ENCODE measurements at places on chromosomes 13 and 19.

GRCh38 chr13:106109391-106109791, 426.1 kb downstream of the EFNB2 start:
- no peak for DNase-seq

GRCh38 chr13:48852911-48853727, 122.6 kb upstream of the FNDC3A start:
- no peak for DNase-seq

- DNase-seq: no peak
These were observed 8.7 kb downstream of the TIMM44 start for GRCh38 chr19:7934766-7935165.

- no peak for DNase-seq
These were observed 599 bp downstream of the C19orf12 start for GRCh38 chr19:29714371-29714952.

- no peak for DNase-seq
These were observed 191.0 kb upstream of the IRS2 start for GRCh38 chr13:109977212-109977968.

- DNase-seq: no peak
These were observed 197.1 kb downstream of the ITGBL1 start for GRCh38 chr13:101649488-101650126.

DNA sequence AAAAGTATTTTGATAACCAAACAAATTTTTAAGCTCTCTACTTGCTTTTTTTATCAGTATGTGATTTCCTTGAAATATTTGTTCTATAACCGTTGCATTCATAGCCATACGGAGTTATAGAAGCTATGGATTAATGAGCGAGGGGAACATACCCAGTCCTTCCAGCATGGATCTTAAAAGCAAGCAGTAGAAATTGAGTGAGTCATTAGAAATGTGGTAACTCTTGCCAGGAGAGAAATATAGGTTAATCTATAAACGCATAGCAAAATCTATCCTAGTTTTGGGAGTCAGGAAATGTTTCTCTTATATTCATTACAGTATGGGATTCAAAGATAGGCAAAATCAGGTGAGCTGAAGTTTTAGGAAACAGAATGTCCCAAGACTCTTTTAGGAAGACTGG, 507.4 kb downstream of the DACH1 start:
- no peak for DNase-seq

GRCh38 chr13:65378943-65379519, 1851.1 kb downstream of the PCDH9 start:
- DNase-seq: no peak

DNA sequence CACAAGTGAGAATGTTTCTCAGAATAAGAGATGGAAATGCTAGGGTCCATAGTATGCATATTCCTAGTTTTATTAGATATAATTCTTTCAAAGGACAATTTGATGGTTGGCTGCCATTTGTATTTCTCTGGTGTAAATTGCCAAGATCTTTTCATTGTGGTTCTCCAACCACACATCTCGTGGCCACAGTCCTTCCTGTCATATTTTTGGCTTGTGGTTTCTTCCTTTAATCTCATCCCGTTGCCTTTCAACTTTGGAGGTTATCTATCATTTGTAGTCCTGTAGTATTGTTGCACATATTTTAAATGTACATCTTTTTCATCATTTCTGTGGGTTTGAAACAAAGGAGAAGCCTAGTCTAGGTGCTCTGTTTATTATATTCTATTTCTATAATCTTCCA, 61.2 kb downstream of the WASF3 start:
- no peak for DNase-seq

DNA sequence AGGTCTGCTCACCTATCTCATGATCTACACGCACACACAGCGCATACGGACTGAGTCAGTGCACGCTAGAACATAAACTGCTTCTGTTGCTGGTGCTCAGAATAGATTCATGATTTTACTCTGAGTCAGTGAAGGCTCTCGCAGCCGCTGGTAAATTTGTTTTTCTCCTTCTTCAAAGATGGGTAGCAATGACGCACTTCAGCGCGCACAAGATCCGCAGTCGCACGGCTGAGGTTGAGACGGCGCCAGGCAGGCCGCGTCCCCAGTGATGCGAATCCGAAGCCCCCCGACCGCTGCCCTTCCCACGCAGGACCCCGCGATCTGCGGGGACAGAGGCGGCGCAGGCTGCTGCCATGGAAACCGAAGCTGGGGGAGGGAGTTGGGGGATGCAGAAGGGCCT, 103.7 kb upstream of the USP29 start:
- DNase-seq: no peak

DNA sequence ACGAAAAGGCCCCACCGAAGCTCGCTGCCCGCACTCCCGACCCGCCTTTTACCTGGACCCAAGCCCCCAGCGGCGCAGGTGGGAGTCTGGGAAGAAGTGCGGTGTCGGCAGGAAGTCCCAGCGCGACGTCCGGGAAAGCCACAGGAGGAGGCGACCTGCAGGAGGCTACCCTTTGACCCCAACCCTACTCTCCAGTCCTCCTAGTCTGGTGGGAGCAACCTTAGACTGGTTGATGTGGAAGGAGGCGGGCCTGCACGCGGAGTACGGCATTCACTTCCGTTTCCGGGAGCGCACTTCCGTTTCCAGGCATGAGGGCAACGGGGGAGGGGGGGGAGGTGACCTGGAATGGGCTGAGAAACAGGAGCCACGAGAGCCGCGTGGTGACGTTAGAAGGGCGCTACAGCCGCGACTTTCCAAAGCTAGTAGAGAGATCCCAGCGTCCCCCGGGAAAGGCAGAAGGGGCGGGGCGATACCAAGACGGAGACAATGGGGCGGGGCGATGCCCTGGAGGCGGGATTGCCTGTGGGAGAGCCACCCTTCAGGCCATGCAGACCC, 28.5 kb downstream of the ZNF266 start:
- DNase-seq: peak; percentile 0

DNA sequence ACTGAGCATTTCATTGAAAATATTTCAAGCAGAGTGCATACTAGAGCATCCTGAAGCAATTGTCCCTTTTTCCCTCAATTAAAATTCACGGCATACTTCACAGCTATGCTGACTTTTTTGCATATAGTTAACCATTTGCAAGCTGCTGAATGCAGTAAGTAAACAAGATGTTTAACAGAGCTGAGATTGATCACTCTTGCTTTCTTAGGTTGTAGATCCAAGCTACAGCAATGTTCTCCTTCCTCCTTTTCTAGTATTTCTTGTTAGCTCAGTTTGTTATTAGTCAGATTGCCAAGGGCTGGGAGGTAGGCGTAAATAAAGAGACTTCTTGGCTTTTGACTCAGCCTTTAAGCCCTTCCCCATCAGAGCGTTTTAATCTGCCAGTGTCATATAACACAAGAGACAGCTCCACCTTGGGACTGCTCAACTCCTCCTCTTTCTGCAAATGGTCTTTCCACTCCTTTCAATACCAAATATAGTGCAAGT, at the start of gene SLITRK6:
Gene SLITRK6 (minus strand): TSS at position 323 of the 486 bp plus-strand sequence. CDS start 2,911 bp downstream, outside the sequence.
- no peak for DNase-seq

GRCh38 chr13:23105051-23105450, 75.7 kb upstream of the SGCG start:
- DNase-seq: no peak

DNA sequence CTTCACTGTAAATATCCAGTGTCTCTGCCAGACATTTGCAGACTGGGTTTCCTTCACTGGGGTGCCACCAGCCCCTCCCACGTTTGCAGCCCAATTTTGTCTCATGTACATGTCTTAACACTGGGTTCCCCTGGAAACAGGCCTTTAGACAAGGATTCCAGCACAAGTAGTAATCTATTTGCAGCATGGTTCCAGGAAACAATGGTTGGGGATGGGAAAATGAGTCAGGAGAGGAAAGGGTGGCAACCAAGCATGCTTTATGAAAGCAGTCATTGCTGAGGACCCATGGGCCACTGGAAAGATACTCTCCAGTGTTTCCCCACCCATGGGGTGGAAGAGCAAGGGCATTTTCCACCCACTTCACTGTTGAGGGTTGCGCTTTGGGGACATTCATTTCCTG, 53.6 kb upstream of the FARP1 start:
- DNase-seq: no peak

GRCh38 chr19:53037101-53038097, 7.1 kb upstream of the ERVV-2 start:
- DNase-seq: no peak

- no peak for DNase-seq
These were observed 29.2 kb upstream of the FGF9 start for GRCh38 chr13:21641629-21642028.

- DNase-seq: no peak
These were observed 1.5 kb downstream of the CERS1 start for GRCh38 chr19:18894254-18895037.

GRCh38 chr19:1082165-1082927, 12.8 kb downstream of the POLR2E start:
- DNase-seq: peak; percentile 76

DNA sequence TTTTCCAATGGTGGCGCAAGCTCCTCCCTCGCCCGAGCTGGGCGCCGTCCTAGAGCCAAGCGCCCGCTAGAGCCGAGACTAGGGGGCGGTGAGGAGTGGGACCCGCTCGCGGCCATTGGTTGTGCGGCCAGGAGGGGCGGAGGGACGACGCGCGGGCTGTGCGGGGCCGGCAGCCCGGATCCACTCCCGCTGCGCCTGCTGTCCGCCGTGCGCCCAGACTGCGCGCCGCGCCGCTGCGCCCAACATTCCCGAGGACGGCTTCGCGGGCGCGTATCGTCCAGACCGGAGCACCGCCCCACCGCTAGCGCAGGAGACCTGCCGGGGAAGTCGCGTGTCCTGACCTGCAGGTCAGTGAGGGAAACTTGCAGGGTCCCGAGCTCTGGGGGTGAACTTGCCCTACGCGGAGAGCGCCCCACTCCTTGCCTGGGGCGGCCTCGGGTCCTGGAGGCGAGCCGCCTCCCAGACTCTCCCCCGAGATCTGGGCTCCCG, at the start of gene SERTM1:
Gene SERTM1 (plus strand): TSS at position 183 of the 489 bp plus-strand sequence. CDS start 21,059 bp downstream, outside the sequence.
- no peak for DNase-seq

- DNase-seq: no peak
These were observed 122.1 kb downstream of the CYSLTR2 start for GRCh38 chr13:48775804-48776203.

DNA sequence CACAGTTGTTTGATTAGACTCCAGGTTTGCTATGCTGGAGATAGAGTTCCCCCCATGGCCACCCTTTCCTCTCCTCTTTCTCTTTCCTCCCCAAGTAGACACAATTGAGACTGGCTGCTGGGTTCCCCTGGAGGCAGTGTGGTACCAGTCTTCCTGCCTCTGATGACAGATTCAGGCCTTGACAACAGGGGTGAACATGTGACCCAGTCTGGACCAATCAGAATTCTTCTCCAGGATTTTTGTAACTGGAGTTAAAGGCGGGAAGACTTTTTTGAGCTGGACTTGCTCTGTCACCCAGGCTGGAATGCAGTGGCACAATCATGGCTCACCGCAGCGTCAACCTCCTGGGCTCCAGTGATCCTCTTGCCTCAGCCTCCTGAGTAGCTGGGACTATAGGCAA, 48.7 kb downstream of the CCNE1 start:
- DNase-seq: no peak

- DNase-seq: no peak
These were observed 1364.0 kb downstream of the PCDH9 start for GRCh38 chr13:65866138-65866537.

- DNase-seq: no peak
These were observed 22.8 kb upstream of the ANKRD10 start for GRCh38 chr13:110937511-110938285.

DNA sequence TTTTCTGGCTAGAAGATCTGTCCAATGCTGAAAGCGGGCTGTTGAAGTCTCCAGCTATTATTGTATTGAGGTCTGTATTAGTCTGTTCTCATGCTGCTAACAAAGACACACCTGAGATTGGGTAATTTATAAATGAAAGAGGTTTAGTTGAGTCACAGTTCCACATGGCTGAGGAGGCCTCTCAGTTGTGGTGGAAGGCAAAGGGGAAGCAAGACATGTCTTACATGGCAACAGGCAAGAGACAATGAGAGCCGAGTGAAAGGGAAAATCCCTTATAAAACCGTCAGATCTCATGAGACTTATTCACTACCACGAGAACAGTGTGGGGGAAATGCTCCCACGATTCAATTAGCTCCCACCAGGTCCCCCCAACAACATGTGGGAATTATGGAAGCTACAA, 980.4 kb downstream of the SLITRK5 start:
- DNase-seq: no peak

DNA sequence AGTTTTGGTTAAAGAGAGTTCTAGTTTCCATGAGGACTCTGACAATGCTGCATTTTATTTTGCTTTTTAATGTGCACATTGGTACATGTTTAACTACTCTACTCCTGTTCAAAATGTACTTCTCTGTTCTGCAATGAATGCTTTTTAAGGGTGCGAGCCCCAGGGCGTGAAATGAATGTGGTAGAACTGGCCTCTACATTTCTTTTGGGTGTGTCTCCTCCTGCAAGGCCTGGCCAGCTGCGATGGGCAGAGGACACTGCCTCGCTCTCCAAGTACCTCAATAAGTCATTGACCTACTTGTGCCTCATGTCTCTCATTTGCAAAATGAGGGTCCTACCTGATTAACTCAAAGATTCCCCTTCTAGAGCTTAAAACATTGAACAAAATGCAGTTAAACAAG, 6.7 kb downstream of the RGS9BP start:
- no peak for DNase-seq

DNA sequence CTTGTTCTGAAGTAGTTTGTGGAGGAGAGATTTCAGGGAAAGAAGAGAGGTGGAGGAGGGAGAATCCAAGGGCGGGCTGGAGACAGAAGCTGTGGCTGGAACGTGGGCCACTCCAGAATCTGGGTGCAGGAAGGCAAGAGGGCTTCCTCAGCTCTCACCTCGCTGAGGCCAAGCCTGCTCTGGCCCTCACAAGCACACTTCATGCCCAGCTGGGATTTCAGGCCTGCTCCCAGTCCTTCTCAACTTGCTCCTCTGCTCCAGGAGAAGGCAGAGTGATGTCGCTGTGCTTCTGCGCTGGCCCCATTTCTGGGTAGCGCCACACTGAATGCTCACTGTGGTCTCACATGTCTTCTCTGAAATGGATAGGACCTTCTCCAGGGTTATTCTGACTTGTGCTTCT, 328.8 kb downstream of the FGF9 start:
- DNase-seq: no peak

GRCh38 chr13:37211487-37211886, 106.0 kb upstream of the CSNK1A1L start:
- no peak for DNase-seq

- DNase-seq: no peak
These were observed 320.8 kb downstream of the ZNF536 start for GRCh38 chr19:30692879-30693503.

GRCh38 chr13:87582399-87582798, 88.8 kb upstream of the SLITRK5 start:
- DNase-seq: no peak

All from stimulated activated CD4-positive, alpha-beta T cell treated with anti-CD3 and anti-CD28 coated beads, TNF-alpha, amount 100 ng/mL, for 1 hour (primary cell).